ENCODE measurements at places on chromosomes 6 and 20.

- no peak for DNase-seq
Measured at GRCh38 chr6:1940381-1940780, 305.0 kb downstream of the GMDS start.

DNA sequence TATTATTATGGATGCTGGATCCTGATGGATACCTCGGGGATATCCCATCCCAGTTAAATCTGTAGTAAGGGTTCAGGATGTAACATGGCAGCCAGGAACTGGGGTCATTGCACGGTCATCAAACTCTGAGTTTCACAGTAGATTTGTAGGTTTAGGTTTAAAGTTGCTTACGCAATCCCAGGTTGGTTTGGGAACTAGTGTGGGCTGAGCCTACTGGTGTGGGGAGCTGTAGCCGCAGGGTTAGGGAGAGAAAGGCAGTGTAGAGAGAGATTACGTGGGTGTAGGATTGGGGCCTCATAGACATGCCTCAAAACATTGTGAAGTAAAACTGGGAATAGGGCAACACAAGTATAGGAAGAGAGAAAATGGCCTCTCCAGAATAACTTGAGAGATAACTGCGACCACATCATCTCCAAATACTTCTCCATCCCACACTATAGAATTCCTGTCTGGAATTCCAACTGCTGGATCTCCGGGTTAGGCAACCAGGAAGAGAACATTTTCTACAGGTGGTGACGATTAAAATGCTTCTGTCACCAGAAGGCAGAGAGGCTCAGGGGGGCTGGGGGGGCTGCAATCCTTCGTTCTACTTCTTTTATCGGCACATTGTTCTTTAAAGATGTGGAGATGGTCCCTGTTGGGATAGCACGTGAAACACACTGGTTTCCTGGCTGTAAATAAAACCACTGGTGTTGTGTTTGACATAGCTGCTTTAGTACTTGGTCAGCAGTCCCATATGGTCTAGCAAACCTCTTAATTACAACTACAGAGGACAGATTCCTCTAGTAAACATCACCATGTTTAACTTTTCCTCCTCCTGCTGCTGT, 44.9 kb upstream of the TMEM170B start:
- DNase-seq, result no peak

GRCh38 chr6:8375916-8376315, 59.4 kb downstream of the SLC35B3 start:
- DNase-seq, result no peak

DNA sequence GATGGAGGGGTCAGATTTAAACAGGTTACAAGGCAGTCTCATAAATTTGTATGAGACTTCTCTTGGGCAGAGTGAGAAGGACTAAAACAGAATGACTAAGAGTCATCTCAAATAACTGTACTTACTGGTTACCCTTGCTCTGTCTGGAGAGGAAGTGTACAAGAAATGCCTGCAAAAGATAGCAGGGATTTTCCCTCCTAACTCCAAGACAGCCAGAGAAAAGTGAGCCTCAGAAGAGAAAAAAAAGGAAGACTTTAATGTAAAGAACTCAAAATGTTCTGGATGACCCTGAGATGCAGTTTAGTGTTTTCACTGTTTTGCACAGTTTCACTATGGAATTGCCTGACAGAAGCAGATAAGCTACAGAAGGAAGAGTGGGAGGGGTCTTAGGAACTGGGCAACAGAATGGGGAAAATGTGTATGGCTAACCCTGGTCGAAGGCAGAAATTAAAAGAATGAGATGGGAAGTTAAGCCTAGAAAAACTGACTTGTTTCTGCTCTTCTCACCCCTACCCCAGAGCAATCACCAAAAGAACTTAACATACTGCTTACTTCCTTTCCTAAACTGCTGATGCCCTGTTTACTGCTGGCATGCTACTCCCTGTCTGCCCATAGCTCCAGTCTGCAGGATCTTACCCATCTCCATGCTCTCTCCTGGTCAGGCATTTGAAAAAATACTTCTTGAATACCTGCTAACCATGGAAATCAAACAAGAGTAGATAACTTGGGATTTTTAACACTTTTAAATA, 98.1 kb upstream of the MARCKS start:
- no peak for DNase-seq

DNA sequence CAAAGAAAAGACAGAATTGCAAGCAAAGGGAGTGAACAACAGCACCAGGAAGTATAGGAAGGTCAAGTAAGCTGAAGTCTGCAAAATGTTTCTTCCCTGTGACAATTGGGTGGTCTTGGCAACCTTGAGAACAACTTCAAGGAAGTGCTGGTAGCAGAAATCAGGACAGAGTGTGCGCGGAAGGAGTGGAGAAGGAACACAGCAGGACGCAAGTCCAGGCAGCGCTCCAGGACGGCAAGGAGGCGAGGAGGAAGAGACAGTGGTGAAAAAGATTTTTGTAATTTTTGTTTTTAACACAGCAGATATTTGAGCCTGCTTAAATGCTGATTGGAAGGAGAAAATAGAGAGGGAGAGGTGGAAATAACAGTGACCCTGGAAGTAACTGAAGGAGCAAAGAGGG, 141.7 kb downstream of the F13A1 start:
- no peak for DNase-seq

- DNase-seq, result no peak
Measured at GRCh38 chr6:169785566-169785965, 34.1 kb downstream of the ERMARD start.

Measured in stimulated activated CD4-positive, alpha-beta T cell treated with anti-CD3 and anti-CD28 coated beads, Interleukin-1b, Interleukin-23, amount 100 ng/mL, for 24 hours (primary cell).